ENCODE measurements at places on chromosomes 16 and 17. TPM values are rescaled to one million over a fixed set of nuclear protein-coding genes. Genes with fewer than 3 reads are reported as not detected.
A peak's percentile ranks its signal among the peaks of the same experiment; 100 is the strongest.

The SLFN5 gene
- 2.0 TPM for polyA plus RNA-seq

The KRTAP9-2 gene
- not detected for polyA plus RNA-seq

The SLC47A1 gene
- 20.7 TPM for polyA plus RNA-seq

The CCL1 gene
- not detected for polyA plus RNA-seq

The VASN gene
- polyA plus RNA-seq, result 3.3 TPM

The ALDOC gene
- 1.2 TPM for polyA plus RNA-seq

The CCL17 gene
- not detected for polyA plus RNA-seq

The PSMB3 gene
- polyA plus RNA-seq, result 332 TPM

The PLXDC1 gene
- polyA plus RNA-seq, result 3.3 TPM

The MIS12 gene
- 11.1 TPM for polyA plus RNA-seq

The KRTAP2-3 gene
- polyA plus RNA-seq, result not detected

- peak; percentile 75 for DNase-seq
Measured at GRCh38 chr17:40317345-40317873, 8.4 kb downstream of the RARA start.

GRCh38 chr16:391885-392335 lies 5.1 kb upstream of the NME4 start:
- DNase-seq, result peak; percentile 80

DNA sequence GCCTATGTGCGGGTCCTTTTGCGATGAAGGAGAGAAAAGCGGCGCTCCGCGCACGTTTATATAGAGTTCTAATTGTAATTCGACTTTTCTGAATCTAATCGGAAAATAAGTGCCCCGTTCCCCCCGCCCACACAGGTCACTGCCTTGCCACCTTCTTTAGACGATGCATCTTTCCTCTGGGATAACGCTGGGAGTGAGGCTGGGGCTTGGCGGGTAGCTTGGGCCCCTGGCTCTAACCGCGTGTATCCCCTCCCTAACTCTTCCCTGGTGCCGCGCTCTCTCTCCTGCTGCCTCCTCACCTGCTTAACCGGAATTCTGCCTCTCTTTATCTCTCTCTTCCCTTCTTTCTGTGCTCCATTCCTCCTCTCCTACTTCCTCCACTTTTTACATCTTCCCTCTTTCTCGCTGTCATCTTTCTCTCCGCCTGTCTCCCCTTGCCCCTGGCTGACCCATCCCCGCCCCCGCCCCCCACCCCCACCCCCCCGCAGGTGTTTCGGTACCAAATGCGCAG lies 2.6 kb downstream of the LHX1 start:
- no peak for DNase-seq

DNA sequence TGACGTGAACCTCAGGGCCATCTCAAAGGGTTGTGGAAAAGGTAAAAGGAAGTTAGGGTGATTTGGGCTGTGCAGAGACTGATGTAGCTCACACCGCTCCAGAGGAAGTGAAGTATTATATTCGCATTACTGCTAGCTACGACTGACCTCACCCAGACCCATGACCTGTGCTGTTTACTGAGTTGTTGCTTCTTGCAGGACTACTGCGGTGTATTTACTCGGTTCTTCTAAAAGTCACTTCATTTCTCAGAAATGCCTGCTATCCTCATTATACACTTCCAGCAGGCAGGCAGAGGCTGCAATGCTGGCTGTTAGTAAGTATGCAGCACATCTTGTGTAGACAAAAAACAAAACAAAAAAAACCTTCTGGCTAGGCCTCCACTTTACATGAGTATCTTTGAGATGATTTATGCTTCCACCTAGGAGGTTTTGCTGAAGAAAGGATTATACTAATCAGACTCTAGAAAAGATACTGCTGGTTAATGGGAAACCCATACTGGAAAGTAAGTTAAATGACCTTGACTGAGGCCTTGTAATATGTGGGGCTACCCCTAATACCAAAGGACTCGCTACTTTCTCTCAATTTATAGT lies 76.0 kb downstream of the CREBBP start:
- no peak for DNase-seq

DNA sequence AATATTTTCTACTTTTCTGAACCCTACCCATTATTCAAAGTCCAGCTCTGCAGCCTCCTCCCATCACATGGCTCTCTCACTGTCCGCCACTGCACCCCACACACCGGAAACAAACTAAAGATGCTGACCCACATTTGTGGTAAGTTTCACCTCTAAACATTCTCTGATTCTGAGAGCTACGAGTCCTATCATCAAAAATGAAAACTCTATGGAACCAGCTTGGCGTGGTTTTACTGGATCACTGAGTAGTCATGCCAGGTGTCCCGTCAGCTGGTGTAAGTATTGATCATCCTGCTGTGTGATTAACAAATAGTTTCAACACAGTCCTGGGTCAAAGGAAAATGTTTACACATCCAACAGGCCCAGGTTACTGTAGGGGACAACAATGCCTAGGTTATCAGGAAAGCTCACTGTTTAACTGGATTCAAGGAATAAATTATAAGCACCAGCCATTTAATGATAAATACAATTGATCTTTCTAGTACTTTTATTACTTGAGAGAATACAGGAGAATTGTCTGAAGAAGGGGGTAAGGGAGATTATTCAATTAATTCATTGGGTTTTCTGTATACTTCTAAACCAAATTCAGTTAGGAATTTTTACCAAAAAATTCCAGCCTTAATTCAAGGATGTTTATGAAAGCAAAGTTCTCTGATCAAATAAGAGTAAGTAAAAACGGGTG lies 33.9 kb downstream of the CYTH1 start:
- DNase-seq, result no peak

DNA sequence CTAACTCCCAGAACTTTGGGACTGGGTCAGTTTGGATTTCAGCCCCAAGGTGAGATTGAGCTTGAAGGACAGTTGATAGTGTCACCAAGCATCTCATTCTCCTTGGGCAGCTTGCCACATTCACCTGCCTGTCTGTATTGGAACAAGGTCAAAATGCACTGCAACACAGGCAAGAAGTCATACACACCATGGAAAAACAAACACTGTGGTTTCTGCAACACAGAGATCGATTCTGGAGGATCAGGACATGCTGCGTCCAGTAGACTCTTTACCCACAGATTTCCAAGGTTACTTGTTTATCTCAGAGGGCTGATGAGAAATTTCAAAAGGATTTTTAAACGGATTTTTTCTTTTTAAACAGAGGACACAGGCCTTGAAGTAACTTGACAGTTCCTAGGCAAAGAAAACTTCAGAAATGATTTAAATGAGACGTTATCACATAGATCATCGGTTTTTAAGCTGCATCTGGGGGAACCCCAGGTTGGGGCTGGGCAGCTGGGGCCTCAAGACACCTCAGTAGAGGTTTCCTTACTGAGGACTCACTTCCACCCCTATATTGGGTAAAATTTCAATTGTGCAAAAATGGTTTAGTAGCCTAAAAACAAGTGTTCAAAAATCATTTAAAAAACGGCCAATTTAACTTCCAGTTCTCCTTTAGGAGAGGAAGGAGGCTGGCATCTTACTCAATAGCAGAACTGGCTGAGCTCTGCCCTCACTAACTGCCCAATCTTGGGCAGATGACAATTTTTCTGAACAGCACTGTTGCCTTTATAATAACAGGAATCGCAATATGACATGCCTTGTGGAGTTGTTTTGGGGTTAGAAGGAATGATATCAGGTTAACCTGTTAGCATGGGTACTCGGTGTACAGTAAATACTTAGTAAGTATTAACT lies 299.3 kb downstream of the XYLT1 start:
- no peak for DNase-seq

DNA sequence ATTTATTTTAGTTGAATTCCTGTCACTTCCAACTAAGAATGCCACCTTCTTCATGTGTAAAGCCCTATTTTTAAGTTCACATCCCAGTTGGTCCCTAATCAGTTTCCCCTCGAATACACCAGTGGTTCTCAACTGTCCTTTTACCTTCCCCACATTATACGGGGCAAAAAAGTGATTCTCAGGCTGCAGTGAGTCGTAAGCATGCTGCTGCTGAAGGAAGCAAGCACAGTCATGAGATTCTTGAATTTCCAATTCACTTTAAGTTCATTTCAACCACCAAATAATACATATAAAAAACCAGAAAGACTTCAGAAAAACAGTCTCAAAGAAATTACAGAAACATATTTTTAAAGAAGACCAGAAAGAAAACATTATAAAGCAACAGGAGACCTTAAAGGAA lies 47.9 kb downstream of the UBE2G1 start:
- no peak for DNase-seq

DNA sequence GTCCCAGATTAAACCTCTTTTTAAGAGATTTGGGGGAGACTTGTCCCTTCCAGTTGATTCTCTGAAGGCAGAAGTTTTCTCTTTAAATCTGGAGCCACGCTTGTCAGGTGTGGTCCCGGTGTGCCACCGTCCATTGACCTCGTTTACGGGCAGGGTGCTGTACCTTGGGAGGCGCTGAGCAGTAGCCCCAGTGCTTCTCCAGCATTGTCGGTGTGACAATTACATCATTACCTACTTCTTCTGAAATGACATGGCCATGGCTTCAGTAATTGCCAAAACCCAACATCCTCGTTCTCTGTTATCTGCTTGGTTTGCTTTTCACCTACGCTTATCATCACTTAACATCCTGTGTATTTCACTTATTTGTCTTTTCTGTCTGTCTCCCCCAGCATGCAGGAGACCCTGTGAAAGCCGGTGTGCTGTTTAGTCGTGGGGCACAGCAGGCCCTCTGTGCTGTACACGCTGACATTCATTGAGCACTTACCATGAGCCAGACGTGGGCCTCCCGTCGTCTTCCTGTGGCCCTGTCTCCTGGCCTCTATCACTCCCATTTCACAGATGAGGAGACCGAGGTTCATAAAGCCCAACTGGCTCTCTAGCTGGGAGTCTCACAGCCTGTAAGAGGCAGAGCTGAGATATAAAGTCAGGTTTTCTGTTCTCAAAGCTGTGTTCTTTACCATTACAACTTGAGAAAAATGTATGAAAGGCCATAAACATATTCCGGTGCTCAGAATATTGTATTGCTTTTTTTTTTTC lies 143.9 kb downstream of the CMIP start:
- no peak for DNase-seq

- DNase-seq, result no peak
Measured at GRCh38 chr17:57337390-57337789, 81.1 kb downstream of the MSI2 start.

GRCh38 chr17:2871205-2871604 lies 75.0 kb downstream of the RAP1GAP2 start:
- DNase-seq, result no peak

DNA sequence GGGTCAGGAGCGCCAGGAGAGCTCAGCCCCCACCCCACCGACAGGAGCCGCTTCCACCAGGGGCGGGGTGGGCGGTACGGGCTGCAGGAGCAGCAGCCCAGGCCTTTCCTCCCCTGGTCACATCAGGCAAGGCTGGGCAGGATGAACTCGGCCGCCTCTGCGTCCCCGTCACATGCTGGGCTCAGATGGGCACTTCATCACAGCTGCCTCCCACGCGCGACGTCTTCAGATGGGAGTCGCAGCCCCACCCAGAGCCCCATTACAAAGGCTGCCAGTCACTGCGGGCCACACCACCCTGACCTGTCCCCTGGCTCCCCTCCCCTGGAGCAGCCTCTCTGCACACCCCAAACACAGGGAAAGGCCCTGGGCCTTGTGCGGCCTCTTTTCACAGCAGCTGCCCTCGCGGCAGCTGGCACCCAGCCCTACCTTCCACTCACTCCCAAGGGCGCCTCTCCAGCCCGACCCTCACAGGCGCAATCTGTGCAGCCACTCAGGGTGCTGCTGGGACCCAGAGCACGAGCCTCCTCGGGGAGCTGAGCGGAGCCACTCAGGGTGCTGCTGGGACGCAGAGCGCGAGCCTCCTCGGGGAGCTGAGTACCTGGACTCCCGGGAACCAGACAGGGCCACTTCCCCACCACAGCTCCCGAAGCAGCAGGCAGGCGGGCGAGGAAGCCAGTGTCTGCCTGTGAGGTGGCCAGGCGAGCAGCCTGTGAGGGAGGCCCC lies 4.7 kb downstream of the ZNF598 start:
- DNase-seq, result peak; percentile 61

GRCh38 chr16:65728652-65729051 lies 606.8 kb upstream of the CDH11 start:
- no peak for DNase-seq

Measured in psoas muscle (tissue), 8 donors.